ENCODE measurements at places on chromosomes 16 and 17.

- DNase-seq, result no peak
Measured at GRCh38 chr16:50316848-50317630, 50.7 kb downstream of the ADCY7 start.

DNA sequence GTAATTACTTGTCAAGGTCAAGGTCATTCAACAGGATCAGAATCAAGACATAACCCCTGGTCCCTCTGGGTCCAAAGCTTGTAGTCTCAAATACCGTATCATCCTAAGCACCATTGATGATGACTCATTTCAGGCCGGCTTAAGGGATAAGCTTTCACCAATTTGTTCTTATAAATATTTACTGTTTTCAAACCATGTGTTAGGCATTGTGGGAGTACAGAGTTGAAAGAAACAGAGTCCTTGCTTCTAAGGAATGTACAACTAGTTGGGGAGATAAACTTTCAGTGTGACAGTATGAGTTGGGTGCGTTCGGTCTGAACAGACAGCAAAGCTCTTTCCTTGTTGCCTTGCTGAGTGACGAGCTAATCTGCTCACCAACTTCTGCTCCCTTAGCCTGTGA lies 183.5 kb upstream of the MAF start:
- no peak for DNase-seq

GRCh38 chr17:60139438-60140285 lies 10.1 kb upstream of the CA4 start:
- no peak for DNase-seq

- DNase-seq, result no peak
Measured at GRCh38 chr17:50953831-50954601, 87.9 kb upstream of the TOB1 start.

DNA sequence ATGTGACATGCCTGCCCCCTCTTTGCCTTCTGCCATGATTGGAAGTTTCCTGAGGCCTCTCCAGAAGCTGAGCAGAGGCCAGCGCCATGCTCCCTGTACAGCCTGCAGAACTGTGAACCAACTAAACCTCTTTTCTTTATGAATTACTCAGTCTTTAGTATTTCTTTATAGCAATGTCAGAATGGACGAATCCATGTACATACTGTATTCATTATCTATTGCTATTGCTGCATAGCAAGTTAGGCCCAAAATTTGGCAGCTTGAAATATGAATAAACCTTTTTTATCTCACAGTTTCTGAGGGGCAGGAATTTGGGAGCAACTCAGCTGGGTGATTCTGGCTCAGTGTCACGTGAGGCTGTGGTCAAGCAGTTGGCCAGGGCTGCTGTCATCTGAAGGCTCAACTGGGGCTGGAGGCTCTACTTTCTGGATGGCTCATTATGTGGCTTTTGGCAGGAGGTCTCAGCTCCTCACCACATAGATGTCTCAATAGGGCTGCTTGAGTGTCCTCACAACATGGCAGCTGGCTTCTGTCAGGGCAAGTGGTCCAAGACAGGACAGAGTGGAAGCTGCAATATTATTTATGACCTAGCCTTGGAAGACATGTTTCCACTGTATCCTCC lies 40.0 kb downstream of the SOCS1 start:
- DNase-seq, result no peak

DNA sequence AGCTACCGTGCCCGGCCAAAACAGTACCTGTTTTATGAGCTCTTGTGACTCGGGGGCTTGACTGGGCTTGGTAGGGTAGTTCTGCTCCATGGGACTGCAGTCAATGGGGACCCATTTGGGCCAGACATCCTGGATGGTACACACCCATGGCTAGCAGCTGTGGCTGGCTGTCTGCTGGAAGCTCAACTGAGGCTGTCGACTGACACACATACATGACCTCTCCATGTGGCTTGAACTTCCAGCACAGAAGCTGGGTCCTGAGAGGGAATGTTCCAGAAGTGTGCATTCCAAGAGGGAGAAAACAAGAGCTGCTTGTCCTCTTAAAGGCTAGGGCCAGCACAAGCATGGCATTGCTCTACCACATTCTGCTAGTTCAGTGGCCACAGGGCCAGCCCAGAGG lies 14.9 kb upstream of the NKD1 start:
- DNase-seq, result no peak

- no peak for DNase-seq
Measured at GRCh38 chr16:15876503-15876902, 11.9 kb downstream of the CEP20 start.

Measured in AML-193 (cell line).